ENCODE measurements at places on chromosomes 16 and 17.

- DNase-seq, result no peak
Measured at GRCh38 chr16:27767971-27768591, 218.1 kb downstream of the KATNIP start.

DNA sequence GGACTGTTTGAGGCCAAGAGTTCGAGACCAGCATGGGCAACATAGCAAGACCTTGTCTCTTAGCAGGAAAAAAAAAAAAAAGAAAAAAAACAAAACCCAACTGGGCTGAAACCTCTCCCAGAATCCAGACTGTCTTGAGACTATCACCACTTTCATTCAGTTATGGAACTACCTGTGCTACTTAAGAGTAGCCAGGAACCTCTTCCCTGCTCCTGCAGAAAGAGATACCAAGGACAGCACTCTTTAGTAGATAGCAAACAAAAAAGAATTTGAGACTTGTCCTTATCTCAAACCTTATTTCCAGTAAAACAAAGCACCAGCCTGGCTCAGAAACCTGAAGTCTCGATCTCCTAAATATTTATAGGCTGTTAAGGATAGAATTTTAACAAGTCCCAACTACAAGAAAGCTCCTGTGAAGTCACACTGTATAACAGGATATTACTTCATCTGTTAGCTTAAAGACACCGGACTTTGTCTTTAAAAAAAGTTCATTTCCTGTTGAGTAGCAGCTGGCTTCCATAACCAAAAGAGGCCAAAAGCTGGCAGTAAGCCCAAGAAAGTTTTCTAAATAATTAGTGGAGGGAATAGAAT, 5.1 kb downstream of the CDR2 start:
- DNase-seq, result peak; percentile 24

- DNase-seq, result no peak
Measured at GRCh38 chr17:74935585-74936469, at the start of gene OTOP3. OTOP3 (plus strand) TSS chr17:74935898; CDS start chr17:74935922, 24 bp downstream.

DNA sequence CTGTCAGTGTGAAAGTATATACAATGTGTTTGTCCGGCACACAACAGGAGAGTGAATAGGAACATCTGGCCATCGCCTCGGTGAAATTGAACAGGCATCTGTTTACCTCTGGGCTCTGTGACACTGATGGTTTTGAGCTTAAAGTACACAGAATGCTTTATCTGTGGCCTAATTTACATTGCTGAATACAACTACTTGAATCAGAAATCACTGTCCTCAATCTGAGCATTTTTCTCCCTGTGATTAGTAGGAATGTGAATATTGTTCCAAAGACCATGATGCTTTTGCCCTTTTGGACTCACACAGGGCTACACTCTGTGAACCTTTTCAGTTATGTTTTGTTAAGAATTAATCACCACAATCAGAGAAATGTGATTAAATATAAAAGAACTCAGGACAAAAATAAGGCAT, 323.0 kb upstream of the TBX2 start:
- DNase-seq, result no peak

DNA sequence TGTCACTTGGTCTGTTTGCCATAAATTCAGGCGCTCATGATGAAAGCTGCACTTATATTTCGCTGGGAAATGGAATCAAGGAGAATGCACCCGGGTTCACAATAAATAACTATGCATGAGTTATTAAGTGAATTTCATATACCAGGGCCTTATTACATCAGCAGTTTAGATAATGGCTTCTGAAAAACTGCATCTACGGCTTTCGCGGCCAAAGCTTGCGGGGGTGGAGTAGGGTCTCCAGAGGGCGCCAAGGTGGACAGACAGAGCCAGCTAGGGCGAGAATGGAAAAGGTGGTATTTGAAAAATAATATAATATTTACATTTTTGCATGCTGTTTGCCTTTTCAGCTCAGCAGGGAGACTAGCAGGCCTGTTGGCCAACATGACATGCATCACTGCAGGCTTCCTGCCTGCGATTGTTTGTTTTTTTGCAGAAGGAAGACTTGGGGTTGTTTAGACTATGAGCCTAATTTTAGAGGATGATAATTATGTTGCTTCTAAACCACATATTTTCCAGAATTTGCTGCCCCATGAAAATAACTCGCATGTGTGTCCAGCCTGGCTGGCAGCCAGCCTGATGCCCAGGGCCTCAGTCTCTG, 173.8 kb upstream of the IRX3 start:
- DNase-seq, result no peak

- no peak for DNase-seq
Measured at GRCh38 chr16:14399378-14400284, 230.4 kb downstream of the PARN start.

- no peak for DNase-seq
Measured at GRCh38 chr16:47568351-47568750, 107.2 kb downstream of the PHKB start.

- no peak for DNase-seq
Measured at GRCh38 chr16:56833243-56833970, 31.6 kb upstream of the SLC12A3 start.

Data from CD4-positive, alpha-beta T cell treated with Interleukin-17A for 4 hours (primary cell).